NCI-H1436 treated with DMSO at 0.1 percent for 48 hours (cell line): ENCODE measurements at places on chromosomes 11 and 22.

DNA sequence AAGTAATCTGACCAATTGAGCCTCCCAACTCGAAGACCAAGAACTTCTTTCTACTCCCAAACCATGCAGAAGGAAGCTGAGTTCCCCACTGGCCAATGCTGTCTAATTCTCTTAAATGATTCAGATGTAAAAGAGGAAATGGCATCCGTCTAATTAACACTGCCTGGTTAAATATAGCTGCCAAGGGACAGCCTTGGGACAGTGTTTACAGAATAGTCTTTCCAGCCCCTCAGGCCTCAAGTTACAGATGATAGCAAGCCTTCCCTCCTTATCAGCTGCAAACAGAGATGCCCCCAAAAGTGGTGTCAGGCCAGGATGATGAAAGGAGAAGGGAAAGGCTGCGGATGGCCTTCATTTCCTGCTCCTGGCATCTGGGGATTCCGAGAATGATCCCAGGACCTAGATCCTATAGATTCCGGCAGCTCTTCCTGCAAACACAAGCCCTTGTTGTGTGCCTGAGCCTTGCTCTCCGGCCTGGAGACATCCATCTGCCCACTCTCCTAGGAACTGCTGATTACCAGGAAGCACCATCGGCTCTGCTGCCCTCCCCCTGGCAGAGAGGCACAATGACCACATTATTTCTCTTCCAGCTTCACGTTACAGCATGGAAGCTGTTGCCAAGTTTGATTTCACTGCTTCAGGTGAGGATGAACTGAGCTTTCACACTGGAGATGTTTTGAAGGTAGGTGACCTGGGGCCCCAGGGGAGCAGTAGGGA, 13.5 kb upstream of the TMA7B start:
- DNase-seq = no peak

DNA sequence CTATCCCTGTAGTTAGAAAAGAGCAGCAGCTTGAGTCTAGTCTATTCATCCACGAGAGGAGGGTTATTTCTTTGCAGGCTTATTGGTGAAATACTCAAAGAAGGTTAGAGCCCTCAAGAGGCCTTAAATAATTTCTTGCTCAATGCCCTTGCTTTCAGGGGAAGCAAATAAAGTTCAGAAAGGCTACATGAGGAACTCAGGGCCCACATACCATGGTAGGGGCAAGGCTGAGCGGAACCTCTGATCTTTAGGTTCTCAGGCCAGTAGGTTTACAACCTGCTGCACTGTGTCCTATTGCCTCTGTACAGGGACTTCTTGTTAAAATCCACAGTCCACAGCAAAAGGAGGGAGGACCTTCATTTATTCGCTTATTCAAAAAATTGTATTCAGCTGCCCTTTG, 101.7 kb downstream of the ADAMTS15 start:
- DNase-seq = no peak

DNA sequence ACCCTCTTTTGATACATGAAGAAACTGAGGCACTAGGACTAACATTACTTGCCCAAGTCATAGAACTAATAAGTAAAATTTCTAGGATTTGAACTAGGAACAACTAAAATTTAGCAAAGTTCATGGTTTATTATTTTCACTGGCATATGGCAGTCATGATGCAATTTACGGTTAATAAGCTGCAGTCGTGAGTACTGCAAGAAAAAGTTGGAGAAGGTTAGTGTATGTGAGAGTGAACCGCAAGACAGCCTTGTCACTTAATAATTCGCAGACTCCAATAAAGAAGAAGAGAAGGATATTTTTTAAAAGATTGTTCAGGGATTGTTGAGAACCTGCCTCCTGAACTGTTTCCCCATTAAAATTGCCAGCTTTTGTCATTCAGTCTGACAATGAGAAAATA, 663.4 kb upstream of the TENM4 start:
- no peak for DNase-seq

GRCh38 chr11:122864386-122865115, 18.0 kb upstream of the JHY start:
- no peak for DNase-seq

DNA sequence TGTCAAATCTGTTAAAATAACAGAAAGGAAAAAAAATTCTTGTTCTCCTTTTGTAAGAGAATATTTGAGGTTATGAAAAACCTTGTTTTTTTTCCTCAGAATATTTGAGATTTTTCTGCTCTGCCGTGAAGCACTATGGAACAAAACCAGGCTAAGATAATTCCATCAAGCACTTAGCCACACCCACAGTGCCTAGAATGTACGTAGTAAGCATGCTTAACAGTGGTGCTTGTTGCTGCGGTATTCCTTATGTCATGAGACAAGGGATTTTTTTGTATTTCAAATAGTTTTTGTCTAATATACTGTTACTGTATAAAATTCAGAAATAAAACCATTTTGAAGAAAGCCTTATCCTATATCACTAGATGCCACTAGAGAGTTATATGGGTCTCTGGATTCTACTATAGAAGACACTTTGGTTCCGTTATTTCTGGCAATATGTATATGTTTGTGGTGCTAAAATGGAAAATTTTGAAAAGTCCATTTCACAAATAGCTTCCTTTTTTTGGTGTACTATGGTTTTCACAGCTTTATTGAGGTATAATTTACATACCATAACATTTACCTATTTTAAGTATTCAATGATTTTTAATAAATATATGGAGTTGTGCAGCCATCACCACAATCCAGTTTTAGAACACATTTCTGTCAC, 23.7 kb downstream of the PDHX start:
- DNase-seq = no peak

GRCh38 chr11:59957094-59957493, 6.7 kb upstream of the OOSP4A start:
- no peak for DNase-seq

DNA sequence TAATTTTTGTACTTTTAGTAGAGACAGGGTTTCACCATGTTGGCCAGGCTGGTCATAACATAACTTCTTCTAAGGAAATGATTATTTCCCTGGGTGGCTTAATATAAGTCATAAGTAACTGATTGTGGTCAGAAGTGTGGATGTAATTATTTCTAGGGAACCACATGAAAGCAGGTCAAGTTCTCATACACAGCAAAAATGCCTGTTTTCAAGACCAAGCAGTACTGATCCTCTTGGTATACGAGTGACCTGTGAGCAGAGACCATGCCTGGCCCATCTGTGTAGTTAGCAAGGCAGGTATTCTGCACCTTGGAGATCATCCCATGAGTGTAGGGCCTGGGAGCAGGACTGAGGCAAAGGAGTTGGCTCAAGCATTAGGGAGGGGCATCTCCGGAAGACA, 32.5 kb upstream of the NUCB2 start:
- no peak for DNase-seq

- no peak for DNase-seq
Measured at GRCh38 chr11:9089636-9090035, 1.8 kb downstream of the SCUBE2 start.

DNA sequence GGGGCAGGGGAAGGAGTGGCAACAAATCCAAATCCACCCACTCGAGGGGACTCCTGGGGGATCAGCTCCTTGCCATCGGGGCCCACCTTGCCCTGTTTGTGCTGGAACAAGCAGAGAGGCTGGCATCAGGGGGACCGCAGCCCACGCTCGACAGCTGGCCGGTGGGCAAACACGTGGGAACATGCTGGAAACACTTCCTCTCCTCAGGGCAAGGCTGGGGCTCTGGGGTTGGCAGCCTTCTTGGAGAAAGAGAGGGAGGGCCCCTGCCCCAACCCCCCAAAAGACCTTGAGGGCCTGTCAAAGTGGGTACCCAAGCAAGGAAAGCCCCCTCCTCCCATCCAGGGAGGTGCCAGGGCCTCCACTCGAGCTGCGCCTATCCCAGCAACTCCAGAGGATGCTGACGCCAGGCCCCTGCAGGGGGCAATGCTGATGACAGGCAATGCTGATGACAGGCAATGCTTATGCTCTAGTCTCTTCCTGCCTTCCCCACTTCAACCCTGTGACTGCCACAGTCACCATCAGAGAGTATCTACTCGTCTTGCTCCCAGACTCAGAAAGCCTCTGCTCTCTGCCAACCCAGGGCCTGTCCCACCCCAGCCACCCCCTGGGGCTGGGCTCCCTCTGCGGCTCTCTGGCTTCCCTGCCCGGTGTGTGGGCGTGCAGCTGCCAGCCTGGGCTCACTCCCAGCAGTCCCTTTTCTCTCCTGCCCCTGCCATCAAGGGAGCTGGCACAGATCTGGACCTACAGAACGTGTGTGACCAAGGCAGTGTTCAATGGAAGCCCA, 6.0 kb downstream of the ESS2 start:
- DNase-seq = no peak

- DNase-seq = no peak
Measured at GRCh38 chr11:43790444-43790794, 90.2 kb upstream of the ALKBH3 start.

DNA sequence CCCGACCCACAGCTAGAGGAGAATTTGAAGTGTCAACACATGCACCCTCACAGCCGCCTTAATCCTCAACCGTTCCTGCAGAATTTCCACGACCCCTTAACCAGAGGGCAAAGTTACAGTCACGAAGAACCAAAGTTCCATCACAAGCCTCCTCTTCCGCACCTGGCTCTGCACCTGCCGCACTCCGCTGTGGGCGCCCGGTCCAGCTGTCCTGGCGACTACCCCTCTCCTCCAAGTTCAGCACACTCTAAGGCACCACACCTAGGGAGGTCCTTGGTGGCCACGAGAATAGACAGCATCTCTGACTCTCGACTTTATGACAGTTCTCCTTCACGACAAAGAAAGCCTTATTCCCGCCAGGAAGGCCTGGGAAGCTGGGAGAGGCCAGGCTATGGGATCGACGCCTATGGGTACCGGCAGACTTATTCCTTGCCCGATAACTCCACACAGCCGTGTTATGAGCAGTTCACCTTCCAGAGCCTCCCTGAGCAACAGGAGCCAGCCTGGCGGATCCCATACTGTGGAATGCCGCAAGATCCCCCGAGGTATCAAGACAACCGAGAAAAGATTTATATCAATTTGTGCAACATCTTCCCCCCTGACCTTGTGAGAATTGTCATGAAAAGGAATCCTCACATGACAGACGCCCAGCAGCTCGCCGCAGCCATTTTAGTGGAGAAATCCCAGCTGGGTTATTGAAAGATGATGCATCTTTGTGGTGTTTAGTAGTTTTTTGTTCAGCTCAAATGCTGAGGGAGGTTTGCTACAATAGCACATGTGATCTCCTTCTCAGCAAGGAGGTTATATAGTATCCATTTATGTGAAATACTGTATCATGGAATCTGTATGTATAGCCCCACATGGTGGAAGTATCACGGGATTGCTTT, 72.1 kb downstream of the ZC3H12C start:
- DNase-seq = no peak

- no peak for DNase-seq
Measured at GRCh38 chr11:44899959-44900358, 50.7 kb downstream of the TP53I11 start.

DNA sequence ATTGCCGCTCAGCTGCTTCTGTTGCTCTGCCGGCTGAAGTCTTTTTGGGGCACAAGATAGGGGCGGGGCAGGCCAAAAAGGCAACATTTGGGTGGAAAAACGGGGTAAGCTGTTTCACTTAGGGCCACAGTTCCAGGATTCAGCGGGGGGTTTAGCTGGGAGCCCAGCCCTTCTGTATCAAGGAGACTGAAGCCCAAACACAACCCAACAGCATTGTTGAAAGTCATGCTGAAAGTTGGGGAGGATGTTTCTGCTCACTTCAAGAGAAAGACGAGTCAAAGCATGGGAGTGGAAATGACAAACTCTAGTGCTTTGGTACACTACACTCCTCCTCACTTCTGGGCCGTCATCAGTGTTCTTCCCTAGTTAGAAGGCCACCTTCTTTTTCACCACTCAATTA, 56.1 kb upstream of the GNAZ start:
- no peak for DNase-seq

- no peak for DNase-seq
Measured at GRCh38 chr11:43250309-43250708, 61.5 kb upstream of the API5 start.

DNA sequence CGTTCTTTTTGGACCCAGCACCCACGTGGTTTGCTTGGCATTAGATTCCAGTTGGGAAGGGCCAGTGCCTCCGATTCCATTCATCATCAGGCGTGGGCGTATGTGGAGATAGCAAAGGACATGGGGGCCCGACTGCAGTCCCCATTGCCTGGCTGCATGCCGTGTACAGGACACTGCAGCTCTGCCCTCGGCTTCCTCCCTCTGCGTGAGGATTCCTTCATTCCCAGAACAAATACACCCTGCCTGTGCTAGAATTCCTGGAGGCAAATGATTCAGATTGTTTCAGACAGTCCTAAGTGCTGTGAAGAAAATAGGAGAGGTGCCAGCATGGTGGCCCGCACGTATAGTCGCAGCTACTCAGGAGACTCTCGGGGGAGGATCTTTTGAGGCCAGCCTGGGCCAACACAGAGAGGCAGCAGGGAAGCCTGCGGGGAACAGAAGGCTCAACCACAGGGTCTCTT, 15.4 kb downstream of the DERL3 start:
- DNase-seq = no peak

GRCh38 chr22:28600546-28601143, 79.0 kb downstream of the TTC28 start:
- DNase-seq = peak; percentile 46

GRCh38 chr11:35031867-35032266, 107.1 kb upstream of the CD44 start:
- no peak for DNase-seq

DNA sequence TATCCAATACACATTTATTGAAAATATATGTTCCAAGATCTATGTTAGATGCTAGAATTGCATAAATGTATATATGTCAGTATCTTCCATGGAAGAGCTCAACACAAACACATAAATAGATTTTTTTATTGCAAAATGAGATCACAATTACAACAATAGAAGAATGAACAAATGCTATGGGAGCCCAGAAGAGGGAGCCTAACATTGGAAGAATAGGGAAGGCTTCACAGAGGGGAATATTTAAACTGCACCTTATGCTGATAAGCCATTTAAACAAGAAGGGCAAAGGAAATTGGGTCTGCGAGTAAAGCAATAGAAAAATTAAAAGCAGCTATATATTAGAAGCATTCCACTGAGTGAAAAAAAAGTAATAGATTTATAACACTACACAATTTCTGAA, 96.1 kb upstream of the LRRC55 start:
- no peak for DNase-seq

DNA sequence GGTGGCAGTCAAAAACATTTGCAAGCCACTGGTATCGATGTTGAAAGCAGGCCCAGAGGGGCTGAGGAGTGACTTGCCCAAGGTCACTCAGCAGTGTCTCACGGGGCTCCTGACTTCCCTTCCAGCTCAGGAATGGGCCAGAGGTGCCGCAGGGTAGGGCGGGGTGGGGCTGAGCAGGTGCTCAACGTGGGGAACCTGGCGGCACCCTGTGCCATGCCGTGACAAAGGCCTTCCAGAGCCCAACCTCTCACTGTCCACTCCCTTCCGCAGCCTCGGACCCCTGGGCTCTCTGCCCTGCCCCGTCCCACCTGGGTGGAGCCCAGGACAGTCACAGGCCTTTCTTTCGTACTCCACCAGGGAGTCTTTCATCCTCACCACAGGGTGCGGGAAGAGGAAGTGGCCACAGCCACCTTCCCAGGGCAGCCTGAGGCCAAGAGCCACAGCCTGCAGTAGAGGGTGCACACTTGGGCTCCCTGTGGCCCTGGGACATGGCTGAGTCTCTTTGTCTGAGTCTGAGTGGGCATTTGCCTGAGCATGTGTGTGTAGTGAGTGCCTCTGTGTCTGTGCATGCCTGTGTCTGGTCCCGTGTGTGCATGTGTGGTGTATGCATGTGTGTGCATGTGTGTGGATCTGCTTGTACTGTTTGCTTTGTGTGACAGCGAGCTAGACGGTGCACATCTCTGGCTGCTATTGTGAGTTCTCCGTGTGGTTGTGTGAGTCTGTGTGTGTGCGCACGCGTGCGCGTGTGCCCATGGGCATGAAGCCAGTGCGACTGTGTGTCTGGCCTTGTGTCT, 6.0 kb upstream of the LIF start:
- no peak for DNase-seq

- DNase-seq = no peak
Measured at GRCh38 chr11:125770583-125770982, 8.0 kb downstream of the PATE2 start.
